ENCODE measurements at places on chromosomes 6 and 20.

- DNase-seq = peak; percentile 68
These were observed 697.6 kb downstream of the HACE1 start for GRCh38 chr6:104162036-104162669.

DNA sequence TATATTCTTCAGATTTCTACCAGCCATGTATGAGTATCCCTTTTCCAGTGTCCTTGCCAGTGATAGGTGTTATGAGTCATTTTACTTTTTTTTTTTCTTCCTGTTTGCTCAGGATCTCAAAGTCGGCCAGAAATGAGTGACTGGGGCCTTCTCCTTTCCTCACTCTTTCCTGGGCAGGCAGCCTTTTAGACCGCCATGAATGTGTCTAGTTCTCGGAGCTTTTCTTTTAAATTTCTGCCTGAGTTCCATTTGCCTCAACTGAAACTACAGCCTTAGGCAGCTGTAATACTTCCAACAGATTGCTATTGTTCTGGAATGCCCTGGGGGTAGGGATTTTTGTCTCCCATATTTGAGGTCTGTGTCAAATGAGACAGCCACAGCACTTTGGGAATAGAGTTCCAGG, 83.7 kb downstream of the STXBP5 start:
- peak; percentile 55 for DNase-seq

DNA sequence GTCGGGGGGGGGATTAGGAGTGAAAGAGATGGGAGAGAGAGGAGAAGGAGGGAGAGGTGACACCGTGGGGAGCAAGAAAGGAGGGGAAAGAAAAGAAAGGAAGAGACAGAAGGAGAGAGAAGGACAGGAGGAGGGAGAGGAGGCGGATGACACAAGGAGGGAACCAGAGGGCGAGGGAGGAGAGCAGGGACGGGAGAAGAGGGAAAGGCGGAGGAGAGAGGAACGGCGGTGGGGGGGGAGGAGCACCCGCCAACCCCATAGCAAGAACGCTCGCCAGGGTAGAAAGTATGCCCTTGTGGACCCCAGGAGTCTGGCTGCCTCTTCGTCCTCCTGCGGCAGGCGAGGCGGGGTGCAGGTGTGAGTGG, 4.5 kb upstream of the INSM1 start:
- DNase-seq = no peak

GRCh38 chr6:146850238-146850896, 251.6 kb downstream of the ADGB start:
- peak; percentile 70 for DNase-seq

- DNase-seq = no peak
These were observed 449.7 kb upstream of the SULF2 start for GRCh38 chr20:48234951-48235350.

- no peak for DNase-seq
These were observed 10.3 kb downstream of the KHDC1 start for GRCh38 chr6:73252703-73253102.

DNA sequence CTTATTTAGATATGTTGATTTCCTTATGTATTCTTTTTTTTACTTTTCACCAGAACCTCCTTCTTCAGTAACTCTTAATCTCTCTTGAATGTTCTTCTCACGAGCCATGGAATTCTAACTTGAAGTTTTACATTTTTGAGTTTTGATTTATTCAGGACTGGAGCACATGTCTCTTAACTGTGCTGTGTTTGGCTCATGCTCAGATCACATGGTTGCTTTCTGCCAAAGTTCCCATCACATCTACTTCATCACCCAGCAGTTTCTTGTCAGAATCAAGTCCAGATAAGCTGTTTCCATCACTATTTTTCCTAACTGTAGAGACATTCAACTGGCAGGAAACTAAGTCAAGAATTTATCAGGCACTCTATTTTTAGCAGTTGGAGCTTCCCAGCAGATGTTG, 31.7 kb downstream of the SLC35A1 start:
- DNase-seq = no peak

GRCh38 chr6:115898246-115898645, 162.4 kb downstream of the FRK start:
- peak; percentile 61 for DNase-seq

DNA sequence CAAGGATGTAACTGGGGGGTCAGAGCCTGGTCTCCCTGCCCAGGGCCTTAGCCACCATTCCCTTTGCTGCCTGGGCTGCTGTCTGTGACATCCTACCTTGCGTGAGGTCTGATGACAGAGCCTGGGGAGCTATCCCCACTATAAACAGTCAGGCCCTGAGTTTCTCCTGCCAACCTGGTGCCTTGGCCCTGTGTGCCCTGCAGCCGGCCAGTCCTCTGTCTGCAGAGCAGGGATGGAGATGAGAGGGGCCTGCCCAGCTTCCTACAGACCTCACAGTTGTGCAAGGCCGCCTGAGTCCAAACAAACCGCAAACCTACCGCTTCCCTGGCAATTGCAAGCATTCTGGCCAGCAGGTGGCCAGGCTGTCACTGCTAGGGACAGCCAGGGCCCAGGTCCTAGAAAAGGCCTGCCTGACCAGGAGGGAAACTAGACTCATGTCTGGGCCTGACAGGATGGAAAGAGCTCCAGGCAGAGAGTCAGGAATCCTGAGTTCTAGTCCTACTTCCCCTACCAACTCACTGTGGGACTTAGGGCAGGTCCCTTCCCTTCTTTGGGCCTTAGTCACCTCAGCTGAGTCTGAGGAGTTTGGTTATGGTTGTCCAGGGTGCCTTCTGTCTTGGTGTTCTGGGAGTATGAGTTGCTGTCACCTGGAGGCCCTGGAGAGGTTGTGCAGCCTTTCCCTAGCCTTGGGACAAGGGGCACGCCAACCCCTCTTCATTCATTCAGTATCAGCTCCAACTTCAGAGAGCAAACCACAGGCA, 86.2 kb downstream of the VEGFA start:
- DNase-seq = peak; percentile 36

GRCh38 chr6:46437671-46438221, 53.5 kb downstream of the RCAN2 start:
- DNase-seq = peak; percentile 46

DNA sequence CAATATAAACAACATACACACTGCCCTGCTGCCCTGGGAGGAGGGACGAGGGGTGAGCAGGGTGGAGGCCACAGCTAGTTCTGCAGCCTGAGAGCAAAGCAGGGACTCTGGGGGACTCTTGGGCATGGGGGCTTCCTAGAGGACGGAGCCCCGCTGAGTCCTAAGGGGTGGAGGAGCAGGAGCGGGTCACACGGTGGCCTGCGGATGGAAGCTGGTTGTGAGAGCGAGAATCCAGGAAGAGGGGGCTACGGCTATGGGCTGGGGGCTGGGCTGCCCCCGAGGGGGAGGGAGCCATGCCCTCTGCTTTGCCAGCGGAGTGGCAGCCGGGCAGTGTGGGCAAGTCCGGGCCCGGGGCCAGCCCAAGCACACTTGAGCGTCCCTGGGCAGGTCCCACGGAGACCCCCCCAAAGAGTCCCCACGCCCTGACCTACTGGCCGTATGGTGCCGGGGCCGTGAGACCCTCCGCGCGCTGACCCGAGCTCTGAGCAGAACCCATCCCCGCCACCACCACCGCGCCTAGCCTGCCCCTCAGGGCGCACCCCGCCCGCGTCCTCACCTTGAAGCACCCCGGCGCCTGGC, 369 bp downstream of the ADAM33 start:
- DNase-seq = no peak

DNA sequence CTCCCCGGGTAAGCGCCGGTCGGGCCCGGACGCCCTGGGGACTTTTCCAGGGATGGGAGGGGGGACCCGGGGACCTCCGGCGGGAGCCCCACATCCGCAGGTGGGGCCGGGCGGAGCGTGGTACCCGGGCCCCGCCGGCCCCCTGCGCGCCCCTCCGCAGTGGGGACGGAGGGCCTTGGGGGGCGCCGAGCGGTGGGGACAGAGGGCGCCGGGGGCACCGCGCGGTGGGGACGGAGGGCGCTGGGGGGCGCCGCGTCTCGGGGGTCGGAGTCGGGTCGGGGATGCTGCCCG, 270 bp downstream of the PLEKHG1 start:
- no peak for DNase-seq

DNA sequence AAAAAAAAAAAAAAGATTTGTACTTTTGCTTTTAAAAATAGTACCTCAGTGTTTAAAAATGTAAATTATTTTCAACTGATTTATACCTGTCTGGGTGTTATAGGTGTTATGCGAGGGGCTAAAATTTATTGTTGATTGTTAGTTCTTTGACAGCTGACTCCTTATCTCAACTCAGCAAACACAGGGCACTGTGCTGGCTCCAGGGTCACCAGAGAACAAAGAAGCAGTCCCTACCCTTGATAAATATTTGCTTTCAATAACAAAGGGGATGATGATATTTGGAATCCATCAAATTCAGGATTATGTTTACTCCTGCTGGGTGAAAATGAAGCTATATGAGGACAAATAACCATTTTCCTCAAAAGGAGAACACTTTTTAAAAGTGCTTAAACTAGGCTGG, 34.2 kb upstream of the KAT14 start:
- no peak for DNase-seq
